ENCODE measurements at places on chromosomes 3 and 15.

- no peak for DNase-seq
These were observed 36.3 kb upstream of the CADPS start for GRCh38 chr3:62911526-62911925.

- DNase-seq = no peak
These were observed 172.0 kb downstream of the XXYLT1 start for GRCh38 chr3:195098741-195099525.

- peak; percentile 72 for DNase-seq
These were observed 25.4 kb upstream of the SRP14 start for GRCh38 chr15:40064231-40064894.

- no peak for DNase-seq
These were observed 355.5 kb upstream of the ROPN1 start for GRCh38 chr3:124347418-124347817.

DNA sequence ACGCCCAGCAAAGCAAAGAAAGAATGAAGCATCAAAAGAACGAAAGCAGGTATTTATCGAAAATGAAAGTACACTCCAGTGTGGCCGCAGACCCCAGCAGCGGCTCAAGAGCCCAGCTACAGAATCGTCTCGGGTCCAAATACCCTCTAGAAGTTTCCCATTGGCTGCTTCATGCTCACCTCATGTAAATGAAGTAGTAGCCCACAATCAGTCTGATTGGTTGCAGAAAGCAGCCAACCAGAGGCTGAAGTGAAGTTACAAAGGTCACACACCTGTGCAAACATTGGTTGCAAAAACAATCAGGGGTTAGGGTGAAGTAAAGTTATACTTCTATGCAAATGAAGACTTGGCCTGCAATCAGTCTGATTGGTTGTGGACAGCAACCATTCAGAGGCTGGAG lies 32.0 kb downstream of the SV2B start:
- no peak for DNase-seq

GRCh38 chr15:63918317-63918672 lies 84.5 kb upstream of the HERC1 start:
- no peak for DNase-seq
